C1 segment of cervical spinal cord (tissue), 14 donors: ENCODE measurements at places on chromosomes 5 and 9.

DNA sequence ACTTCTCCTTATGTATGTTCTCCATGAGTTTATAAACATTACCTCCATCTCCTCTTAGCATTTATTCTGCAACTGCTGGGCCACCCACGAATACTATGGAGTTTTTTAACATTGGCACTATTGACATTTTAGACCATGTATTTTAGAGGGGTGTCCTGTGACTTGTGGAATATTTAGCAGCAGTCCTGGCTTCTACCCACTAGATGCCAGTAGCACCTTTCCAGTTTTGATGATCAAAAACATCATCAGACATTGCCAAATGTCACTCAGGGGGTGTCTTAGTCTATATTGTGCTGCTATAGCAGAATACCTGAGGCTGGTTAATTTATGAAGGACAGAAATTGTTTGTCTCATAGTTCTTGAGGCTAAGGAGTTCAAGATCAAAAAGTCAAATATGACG is 187.5 kb upstream of the RORB start:
- DNase-seq: no peak

DNA sequence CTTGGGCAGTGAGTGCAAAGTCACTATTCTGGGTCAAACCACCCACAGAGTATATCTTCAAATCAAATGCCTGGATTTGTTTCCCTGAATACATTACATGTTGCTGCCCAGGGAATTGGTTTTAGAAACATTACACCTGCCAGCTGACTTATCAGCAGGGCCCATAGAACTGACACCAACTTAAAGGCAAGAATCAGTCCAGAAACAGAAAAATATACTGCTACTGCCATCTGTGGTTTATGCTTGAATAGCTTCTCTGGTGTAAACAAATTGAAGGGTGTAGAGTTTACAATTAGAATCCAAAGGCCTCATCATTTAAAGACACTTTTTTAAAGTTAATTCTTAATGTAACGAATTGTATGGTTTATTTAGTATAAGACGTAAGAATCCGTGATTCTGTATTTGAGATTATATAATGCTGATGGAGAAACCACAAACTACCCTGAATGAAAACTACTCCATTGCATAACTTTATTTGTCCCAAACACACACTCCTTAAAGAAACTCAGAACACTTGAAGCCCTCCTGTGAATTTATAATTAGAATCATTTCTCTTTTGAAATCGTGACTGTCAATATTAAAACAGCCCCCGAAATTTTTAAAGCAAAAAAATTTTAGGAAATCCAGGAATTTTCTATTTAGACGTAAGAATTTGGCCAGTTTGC is 6.2 kb downstream of the NR6A1 start:
- no peak for DNase-seq

GRCh38 chr9:119898316-119898715 is 529.1 kb upstream of the BRINP1 start:
- no peak for DNase-seq

- DNase-seq: no peak
These were observed 14.5 kb downstream of the ZSWIM6 start for GRCh38 chr5:61346511-61346910.

GRCh38 chr9:7318920-7319319 is 480.7 kb downstream of the DMAC1 start:
- DNase-seq: no peak

DNA sequence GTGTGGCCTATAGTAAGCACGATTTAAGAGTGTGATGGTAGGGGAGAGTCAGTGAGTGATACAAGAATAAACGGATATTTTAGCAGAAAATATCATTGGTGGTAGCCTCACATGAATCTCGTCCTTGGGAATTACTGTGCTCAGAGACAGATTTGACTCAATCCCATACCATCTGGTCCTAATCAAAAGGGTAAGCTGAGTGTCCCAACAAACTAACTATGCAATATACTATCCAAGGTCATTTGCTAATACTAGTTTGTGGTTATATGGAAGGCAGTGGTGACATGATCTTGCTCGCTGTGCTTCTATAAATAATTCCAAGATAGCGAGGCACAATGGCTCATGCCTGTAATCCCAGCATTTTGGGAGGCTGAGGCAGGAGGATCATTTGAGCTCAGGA is 103.2 kb downstream of the TRPM6 start:
- DNase-seq: no peak

DNA sequence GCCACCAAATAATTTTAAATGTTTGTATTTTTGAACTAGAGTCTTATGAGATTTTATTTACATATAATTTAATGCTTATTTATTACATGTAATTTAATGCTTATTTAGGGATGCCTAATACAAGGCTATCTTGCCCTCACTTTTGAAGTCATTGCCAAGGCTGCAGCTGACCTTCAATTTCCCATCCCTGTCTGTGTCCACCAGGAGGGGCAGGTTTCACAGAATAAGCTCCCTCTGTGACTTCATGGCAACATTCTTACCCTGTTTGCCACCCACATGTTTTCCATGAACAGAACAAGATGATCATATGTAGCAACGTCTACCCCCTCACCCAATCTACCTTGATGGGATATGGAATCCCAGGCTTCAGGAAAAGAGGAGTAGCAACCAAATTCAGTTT is 27.0 kb downstream of the C5 start:
- no peak for DNase-seq

DNA sequence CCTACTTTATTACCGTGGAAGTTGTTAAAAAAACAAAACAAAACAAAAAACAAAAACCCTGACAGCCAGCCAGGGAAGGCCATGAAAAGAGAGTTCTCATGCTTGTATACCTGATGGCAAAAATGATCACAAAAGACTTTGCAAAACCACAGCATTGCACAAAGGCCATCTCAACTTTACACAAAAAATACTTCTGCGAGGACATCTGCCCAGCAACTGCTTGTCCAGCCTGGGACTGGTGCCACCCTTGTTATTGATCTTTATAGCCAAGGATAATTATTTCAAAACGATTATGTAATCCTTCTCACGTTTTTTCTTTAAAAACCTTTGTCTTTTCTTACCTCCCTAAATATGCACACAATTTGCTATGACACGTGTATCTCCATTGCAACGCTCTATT is 42.2 kb upstream of the SLC28A3 start:
- no peak for DNase-seq
